HAP-1 (cell line): ENCODE measurements at places on chromosomes 12 and 14.

GRCh38 chr14:57560681-57561080 is 67.0 kb upstream of the CCDC198 start:
- no peak for DNase-seq

DNA sequence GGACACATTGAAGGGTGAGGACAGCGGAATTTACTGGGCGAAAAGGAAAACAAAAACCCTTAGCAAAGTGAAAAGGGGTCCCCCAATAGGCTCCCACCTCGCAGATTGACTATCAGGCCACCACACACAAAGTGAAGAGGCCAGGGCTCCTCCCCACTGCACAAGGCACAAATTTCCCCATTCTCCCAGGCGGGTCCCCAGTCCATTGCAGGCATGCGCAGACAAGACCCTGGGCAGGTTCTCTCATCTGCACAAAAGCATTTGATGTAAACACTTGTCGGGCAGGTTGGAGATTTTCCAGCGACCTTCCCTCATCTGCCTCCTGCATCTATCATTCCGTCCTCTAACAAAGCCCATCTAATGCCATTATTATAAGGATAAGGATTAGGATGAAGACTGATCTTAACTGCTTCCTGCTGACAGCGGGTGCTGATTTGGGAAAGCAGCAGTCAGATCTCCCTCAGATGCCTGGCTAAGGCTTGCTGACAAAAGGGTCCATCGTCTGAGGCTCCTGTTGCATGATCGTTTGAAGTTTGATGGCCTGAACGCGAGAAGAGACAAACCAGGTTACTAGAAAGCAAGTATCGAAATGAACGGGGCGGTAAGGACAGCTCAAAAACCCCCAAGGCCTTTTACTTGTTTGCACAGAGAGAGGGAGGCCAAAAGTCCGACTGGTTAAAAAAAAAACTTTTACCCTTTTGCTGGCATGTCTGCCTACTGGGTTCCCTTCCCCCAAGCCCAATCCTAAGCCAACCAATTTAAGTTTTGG is 14.4 kb downstream of the ASCL4 start:
- no peak for DNase-seq

GRCh38 chr14:34021096-34021495 is 70.2 kb upstream of the EGLN3 start:
- no peak for DNase-seq

- no peak for DNase-seq
Measured at GRCh38 chr12:131100031-131100674, 146.4 kb downstream of the ADGRD1 start.

DNA sequence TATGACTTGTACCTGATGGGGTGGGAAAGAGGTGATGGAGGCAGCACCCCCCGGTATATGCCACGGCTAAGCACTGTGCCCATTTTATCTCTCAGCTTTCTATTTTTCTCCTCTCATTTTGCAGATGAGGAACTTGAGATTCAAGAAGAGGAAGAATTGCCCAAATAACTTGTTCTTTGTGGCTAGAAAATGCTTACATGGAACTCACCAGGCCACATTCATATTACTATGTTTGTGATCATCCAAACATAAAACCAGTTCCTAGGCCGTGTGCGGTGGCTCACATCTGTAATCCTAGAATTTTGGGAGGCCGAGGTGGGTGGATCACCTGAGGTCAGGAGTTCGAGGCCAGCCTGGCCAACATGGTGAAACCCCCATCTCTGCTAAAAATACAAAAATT is 14.5 kb upstream of the PSMD9 start:
- DNase-seq = no peak

DNA sequence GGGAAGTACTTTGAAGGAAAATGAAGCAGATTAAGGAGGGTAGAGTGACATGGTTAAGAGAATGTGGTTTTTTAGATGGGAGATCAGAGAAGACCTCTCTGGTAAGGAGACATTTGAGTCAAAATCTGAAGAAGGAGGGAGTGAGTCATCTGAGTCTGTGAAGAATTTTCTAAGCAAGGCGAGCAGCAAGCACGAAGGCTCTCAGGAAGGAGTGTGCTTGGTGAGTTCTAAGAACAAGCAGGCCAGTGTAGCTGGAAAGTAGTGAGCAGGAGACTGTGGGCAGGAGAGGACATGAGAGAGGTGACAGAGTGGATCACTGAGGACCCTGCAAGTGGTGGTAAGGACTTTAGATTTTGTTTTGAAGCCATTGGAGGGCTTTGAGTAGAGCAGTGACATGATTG is 76.3 kb upstream of the FUT8 start:
- DNase-seq = no peak

GRCh38 chr14:37061697-37062096 is 110.7 kb downstream of the SLC25A21 start:
- DNase-seq = no peak

GRCh38 chr14:103714063-103714724 is 1.1 kb downstream of the XRCC3 start:
- DNase-seq = no peak

GRCh38 chr12:109329686-109330085 is 18.0 kb upstream of the MYO1H start:
- no peak for DNase-seq

- DNase-seq = no peak
Measured at GRCh38 chr12:93836620-93837260, 159.6 kb downstream of the CRADD start.

DNA sequence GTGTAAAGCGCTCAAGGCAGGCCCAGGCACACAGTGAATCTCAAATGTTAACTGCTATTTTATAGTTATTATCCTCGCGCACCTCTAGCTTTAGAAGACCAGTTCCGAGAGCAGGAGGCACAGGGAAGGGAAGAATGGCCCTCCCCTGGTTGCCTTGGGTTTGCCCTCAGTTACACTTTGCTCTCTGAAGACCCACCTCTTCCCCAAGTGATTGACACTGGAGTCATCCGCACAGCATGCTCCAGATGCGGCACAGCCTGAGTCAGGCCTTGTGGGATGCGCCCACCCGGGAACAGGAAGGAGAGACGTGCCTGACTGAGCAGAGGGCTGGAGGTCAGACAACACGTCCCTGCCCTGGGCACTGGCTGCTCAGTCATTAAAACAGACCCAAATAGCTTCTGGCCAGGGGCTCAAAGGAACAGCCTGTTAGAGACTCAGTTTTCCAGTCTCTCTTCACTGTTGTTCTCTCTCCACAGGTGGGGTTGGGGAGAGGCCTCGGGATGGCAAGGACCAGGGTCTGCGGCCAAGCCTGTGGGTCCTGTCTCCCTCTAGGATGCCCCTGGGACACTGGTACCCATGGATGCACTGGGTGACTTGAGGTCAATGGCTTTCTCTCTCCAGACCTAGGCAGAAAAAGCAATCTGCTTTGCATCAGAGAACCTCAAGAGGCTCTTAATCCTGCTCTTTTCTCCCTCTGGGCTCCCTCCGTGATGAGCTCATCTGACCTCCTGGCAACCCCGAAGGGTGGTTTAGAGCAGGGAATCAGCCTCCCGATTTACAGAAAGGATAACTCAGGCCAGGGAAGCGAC is 13.6 kb upstream of the MLXIP start:
- peak; percentile 55 for DNase-seq

GRCh38 chr14:104378698-104379113 is 200.9 kb upstream of the C14orf180 start:
- no peak for DNase-seq

DNA sequence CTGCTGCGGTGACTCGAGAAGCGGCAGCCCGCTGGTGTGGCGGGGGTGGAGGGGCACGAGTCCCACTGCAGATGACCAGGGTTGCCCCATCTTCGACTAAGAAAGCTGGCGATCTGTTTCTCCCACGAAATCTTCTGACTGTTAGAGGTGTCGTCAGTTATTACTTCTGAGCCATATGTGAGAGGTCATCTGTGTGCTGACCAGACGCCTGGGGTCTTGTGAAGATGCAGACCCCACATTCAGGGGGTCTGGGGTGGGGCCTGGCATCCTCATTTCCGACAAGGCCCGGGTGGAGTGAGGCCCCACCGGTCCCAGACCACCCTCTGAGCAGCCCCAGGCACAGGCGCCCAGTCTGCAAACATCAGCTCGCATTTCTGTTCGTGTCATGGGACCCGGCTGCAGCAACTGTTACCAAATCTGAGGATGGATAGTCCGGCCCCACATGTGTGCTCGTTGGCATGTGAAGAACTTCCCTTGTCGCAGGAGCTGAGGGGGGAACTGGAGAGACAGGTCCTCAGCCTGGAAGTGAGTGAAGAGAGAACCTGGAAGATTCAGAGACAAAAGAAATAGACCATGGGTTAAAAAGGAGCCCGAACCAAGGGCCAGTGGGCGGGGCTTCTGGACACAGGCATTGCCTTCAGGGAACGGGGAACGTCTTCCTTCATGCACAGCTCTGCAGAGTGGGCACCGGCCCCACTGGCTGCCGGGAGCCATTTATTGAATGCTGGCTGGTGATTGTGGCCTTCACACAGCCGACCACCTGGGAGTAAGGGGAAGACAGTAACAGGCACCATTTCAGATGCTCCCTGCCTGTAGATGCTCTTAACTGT is 135.2 kb downstream of the ADGRD1 start:
- no peak for DNase-seq

GRCh38 chr12:95336387-95337067 is 118.9 kb downstream of the VEZT start:
- no peak for DNase-seq

GRCh38 chr14:90159688-90160087 is 96.7 kb upstream of the PSMC1 start:
- DNase-seq = no peak

DNA sequence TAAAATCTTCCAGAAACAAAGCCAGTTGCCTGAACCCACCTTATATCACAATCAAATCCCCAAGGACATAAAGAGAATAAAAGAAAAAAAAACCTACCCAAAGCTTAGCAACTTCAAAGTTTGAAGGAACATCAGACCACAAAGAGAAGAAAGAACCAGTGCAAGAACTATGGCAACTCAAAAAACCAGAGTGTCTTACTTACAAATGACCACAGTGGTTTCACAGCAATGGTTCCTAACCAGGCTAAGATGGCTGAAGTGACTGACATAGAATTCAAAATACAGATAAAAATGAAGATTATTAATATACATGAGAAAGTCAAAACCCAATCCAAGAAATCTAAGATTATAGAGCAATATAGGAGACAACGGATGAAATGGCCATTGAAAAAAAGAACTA is 56.7 kb downstream of the APOBEC1 start:
- no peak for DNase-seq

- no peak for DNase-seq
Measured at GRCh38 chr12:108215458-108215857, 86.4 kb downstream of the WSCD2 start.
